Gastrocnemius medialis (tissue), 4 donors: ENCODE measurements at places on chromosomes 11 and 22.

GRCh38 chr11:43548916-43549315, 131.6 kb upstream of the HSD17B12 start:
- no peak for DNase-seq

DNA sequence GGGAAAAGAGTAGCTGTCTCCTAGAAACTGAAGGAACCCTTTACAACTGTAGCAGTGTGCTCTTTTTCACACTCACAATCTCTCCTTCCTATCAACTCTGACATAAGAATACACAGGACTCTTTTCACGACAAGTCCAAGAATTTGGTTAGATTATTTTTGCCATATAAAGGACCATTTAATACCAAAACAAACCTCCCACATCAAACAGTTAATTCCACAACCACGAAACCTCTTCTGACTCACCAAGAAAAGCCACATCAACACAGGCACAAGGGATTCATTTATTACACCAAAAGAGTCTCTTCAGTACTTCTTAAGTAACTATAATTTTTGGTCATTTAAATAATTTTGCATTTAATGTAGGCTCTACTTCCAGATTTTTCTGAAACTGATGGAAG, 222.6 kb upstream of the PITPNB start:
- DNase-seq = no peak

GRCh38 chr11:88695689-88696414, 358.3 kb upstream of the CTSC start:
- no peak for DNase-seq

- no peak for DNase-seq
Measured at GRCh38 chr11:132579136-132579535, 953.2 kb downstream of the OPCML start.

GRCh38 chr11:110235966-110236365, 60.4 kb downstream of the RDX start:
- no peak for DNase-seq

GRCh38 chr11:102280245-102280833, 36.9 kb upstream of the BIRC3 start:
- DNase-seq = no peak

DNA sequence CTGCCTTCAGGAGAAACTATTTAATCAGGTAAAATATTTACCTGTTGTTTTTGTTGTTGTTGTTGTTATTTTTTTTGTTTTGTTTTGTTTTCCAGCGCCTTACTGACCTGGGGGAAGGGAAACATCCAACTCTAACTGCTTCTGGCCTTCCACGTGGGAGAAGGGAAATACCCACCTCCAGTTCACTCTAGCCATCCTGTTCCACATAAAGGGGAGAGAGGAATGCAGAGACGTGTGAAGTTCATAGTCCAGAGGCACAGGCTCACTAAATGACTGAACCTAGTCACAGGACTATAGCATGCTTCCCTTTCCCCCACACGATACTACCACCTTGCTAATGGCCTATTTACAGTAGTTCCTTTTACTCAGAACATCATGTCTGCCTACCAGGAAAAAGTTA, 72.4 kb upstream of the VSTM5 start:
- DNase-seq = no peak

GRCh38 chr11:128853559-128853958, 13.5 kb downstream of the KCNJ1 start:
- no peak for DNase-seq

- DNase-seq = no peak
Measured at GRCh38 chr11:118896921-118897591, 13.4 kb downstream of the CXCR5 start.

DNA sequence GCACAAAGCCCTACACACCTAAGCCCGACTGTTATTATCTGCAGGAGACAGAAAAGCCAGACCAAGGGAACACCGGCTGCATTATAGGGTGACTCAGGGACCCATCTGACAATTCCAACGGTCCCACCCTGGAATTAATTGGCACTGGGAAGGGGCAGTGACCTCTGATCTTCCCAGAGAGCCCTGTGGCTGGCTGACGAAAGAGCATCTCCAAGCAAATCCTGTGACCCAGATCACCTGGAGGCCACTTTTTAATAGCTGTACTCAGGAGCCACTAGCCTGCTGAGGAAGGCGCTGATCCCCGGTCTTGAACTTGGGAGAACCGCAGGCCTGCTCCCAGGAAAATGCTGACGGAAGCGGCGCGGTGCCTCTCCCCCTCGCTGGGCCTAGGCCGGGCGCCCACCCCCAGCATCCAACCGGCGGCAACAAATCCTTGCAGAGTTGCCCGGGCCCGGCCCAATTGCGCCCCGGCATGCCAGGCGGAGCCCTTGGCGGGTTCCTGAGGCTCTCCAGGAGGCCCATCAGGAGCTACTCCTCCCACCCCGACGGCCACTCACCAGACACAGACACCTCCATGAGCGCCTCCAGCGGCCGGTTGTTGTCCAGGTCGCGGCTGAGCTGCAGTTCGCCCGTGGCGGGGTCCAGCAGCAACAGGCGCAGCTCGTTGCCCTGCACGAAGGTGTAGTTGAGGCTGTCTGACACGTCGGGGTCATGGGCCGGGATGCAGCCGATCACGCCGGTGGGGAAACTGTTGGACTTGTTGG, 4.2 kb downstream of the CELSR1 start:
- DNase-seq = no peak

- DNase-seq = peak; percentile 8
Measured at GRCh38 chr11:32809313-32809712, 14.9 kb upstream of the CCDC73 start.

DNA sequence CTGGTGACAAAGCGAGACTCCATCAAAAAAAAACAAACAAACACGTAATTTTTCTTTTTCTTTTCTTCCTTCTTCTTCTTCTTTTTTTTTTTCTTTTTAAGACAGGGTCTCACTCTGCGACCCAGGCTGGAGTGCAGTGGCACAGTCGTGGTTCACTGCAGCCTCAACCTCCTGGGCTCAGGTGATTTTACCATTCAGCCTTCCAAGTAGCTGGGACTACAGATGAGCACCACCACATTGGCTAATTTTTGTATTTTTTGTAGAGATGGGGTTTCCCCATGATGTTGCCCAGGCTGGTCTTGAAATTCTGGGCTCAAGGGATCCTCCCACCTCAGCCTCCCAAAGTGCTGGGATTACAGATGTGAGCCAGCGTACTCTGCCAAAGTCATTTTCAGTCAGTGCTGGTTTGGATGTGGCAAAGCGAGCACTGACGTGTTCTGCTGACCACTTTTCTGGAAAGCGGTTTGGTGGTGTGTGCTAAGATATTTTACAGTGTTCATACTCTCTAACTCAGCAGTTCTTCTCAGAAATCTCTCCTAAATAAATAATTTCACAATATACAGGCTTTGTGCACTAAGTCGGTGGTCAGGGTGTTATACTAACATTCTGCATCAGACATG, 10.7 kb downstream of the FAM118A start:
- DNase-seq = no peak

DNA sequence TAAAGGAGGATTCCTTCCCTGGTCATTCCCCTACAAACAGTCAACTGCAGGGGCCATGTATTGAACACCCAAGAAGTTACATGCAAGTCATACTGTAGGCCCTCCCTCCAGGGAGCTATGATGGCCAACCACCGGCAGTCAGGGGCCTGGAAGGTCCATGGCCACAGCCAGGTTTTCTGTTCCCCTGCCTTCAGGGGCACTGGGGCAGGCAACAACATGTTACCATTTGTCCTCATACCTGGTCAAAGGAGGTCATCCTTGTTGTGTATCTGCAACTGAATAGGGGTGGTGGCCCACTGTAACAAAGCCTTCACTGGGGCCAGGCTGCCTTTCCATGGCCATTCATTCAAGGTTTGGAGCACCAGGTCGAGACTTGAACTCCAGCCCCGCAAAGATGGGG, 433.6 kb downstream of the DYNC2H1 start:
- no peak for DNase-seq
